ENCODE measurements at places on chromosomes 13 and 19.

DNA sequence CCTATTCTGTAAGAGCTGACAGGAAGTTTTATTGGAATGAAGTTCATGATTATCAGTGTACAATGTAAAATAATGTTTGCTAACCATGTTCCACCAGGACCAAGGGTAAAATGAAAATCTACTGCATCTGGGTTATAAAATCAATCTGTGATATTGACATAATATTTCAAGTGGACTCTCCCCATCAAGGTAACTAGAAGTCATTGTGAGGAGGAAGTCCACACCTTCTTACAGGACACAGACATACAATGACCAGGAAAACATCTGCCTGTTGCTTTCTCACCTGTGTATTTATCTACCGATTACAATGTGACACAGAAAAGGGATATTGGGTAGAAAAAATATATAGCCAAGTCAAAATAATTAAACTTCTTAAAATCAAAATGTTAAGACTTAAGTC, 140.7 kb upstream of the RFC3 start:
- no peak for DNase-seq

DNA sequence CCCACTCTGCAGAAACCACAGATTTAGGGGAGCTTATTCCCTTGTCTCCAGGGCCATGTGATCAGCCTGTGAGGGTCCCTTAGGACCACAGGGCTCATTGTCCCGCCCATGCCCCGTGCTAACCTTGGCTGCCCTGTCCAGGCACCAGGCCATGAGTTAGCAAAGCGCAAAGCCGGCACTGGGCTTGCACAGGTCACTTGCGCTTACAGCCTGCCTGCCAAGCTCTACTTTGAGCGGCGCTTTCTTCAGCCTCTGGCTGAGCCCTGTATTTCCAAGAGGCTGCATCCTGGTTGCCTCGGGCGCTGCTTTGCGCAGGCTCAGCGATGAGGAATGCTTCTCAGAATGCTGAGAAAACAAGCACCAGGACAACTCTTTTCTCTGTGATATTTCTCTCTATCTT, 188.0 kb downstream of the TDRD3 start:
- DNase-seq: peak; percentile 46

DNA sequence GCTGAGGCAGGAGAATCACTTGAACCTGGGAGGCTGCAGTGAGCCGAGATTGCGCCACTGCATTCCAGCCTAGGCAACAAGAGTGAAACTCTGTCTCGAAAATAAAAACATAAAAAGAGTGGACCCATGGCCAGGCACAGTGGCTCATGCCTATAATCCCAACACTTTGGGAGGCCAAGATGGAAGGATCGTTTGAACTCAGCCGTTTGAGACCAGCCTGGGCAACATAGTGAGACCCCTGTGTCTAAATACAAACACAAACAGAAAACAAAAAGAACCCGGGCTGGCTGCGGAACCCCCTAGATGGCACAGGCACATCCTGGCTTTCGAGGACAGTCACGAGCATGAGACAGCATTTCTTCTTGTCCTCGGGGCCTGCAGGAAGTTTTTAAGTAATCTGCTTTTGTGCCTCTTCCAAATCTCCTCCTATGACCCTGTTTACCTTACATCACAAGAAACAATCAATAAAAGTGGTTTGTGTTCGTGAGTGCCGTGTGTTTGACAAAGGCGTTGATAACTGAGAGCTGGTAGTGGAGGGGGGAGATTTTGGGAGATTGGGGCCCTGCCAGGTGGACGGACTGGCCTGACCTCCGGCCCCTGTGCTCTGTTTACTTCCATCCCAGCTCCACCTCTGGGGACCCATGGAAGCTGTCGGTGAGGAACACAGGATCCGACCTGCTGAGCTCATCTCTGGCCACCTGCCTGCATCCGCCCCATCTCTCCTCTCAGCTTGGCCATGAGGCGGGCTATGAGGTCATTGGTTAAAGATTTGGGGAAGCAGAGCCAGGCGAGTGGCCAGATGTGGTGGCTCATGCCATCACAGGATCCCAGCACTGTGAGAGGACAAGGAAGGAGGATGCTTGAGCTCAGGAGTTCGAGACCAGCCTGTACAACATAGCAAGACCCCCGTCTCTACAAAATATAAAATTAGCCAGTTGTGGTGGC, 5.9 kb upstream of the GDF15 start:
- DNase-seq: peak; percentile 60

GRCh38 chr19:42433503-42434260, 6.5 kb upstream of the LIPE start:
- DNase-seq: peak; percentile 90

DNA sequence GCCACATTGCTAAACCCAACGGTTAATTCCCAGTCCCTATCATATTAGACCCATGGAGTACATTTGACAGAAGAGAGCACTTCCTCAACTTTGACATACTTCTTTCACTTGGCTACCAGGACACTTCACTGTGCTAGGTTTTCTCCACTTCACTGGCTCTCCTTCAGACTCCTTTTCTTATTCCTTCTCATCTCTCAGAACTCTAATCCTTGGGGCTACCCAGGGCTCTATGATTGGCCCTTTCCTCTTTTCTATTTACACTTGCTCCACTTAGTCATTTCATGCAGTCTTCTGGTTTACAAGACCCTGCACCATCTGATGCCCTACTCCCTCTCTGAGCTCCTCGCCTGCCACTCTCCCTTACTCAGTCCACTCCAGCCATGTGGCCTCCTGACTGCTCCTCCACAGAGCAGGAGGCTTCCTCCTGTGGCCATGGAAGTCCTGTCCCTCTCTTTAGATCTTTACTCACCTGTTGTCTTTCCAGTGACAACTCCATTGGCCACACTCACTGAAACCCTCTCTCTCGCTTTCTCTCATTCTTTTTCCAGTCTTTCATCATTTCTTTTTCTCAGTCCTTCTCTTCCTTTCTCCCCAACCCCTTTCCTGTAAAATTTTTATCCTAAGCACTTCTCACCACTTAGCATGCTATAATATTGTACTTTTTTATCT, 90.4 kb downstream of the TBC1D4 start:
- no peak for DNase-seq

DNA sequence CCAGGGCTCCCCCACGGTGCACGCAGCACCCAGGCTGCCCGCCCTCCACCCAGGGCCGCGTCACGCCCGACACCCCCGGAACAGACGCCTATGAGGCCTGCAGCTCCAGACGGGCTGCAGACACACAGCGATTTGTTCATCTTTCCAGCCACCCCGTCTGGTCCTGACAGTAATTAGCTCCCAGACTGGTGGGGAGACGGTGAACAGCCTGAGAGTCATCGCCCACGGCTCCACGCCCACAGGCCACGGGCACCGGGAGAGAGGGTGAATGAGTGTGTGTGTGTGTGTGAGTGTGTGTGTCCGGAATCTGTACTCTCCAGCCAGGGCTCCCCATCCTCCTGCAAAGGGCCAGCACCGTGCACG, 18.1 kb downstream of the GADD45B start:
- DNase-seq: peak; percentile 16

DNA sequence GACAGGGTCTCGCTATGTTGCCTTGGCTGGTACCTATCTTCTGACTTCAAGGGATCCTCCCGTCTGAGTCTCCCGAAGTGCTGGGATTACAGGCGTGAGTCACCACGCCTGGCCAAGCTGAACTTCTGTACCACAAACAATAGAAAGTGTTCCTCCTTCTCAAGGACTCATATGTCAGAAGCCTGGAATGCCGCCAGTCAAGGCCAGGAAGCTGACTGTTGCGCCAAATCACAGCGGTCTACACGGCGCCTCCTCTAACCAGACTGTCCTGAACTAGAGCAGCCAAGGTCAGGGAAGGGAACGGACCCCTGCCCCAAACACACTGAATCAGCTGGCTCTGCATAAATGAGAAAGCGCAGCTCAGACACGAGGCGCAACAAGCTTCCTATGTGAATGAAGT, 14.6 kb downstream of the RAB20 start:
- peak; percentile 98 for DNase-seq

DNA sequence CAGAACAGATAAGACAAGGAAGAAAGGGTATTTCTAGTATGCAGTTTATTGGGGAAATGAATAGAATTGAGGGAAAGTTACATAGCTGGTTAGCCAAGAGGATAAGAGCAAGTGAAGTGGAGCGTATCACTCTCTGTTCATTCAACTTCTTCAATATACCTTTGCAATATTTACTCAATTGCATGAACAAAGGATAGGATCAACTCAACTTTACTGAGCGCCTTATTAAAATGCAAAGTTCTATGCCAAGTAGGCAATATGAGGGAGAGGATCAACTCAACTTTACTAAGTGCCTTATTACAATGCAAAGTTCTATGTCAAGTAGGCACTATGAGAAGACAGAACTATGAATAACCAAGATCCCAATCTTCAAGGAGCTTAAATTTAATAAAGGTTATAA, 43.9 kb downstream of the ZC3H13 start:
- no peak for DNase-seq

DNA sequence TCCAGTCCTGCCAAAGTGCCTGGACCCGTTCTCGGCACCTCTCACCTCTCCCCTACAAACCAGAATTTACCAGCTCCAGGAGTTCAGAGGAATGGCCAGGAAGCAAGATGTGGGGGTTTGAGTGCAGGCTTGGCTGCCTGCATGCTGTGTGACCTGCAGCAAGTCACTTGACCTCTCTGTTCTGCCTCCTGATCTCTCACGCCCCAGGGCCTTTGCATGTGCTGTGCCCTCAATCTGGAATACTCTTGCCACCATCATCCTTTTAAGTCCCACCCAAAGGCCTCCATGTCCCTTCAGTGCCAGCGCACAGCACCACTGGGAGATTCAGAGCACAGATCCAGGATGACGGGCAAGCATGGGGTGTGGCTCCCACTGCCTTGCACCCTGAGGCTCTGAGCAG, 43.4 kb downstream of the MYO9B start:
- no peak for DNase-seq

- no peak for DNase-seq
Observed at GRCh38 chr19:20964798-20965197, 41.7 kb downstream of the ZNF85 start.

DNA sequence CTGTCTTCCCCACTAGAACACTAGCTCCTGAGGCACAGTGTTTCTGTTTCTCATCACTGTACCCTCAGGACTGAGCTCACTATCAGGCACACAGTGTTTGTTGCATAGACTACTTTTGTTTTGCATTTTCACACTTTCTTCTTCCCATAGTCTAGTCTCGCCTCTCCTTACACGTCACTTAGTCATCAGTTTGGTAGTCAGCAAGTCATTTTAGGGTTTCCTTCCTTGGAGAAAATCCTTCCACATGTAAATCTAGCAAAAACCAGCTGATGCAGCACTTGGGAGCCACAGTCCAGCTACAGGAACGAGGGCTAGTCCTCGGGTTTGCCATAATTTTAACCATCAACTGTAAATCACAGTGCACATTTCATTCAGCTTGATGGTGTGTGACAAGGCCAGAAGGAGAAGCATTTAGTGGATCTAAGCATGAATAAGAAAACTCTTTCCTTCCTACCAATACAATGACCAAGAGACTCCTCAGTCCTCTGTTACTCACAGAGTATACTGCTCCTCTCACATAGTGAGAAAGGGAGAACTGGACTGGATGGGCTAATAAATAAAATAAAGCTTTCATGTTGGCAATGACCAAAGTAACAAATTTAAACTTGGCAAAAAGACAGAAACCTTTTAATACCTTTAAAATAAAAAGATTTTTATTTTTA, 221.0 kb downstream of the KLF12 start:
- peak; percentile 13 for DNase-seq

DNA sequence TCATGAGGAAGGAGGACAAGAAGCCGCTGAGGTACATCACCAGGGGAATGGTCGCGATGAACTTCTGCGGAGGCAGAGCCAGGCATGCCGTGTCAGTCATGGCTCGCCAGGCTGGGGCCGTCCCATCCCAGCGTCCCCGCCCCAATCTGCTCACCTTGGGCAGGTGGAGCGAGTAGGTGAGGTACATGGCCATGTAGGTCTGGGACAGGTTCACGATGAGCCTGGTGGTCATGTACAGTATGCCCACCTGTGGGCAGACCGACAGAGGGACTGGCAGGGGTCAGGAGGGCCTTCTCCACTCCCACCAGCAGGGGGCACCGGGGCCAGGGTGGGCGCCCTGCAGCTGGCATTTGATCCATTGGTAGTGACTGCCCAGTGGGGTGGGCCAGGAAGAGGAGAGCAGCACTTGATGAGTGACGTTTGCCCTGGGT, 8.3 kb downstream of the TEKTIP1 start:
- DNase-seq: peak; percentile 45

GRCh38 chr13:49098198-49098597, 121.9 kb upstream of the MLNR start:
- peak; percentile 86 for DNase-seq

- DNase-seq: peak; percentile 14
Observed at GRCh38 chr13:64591971-64592370, 2638.2 kb downstream of the PCDH9 start.

DNA sequence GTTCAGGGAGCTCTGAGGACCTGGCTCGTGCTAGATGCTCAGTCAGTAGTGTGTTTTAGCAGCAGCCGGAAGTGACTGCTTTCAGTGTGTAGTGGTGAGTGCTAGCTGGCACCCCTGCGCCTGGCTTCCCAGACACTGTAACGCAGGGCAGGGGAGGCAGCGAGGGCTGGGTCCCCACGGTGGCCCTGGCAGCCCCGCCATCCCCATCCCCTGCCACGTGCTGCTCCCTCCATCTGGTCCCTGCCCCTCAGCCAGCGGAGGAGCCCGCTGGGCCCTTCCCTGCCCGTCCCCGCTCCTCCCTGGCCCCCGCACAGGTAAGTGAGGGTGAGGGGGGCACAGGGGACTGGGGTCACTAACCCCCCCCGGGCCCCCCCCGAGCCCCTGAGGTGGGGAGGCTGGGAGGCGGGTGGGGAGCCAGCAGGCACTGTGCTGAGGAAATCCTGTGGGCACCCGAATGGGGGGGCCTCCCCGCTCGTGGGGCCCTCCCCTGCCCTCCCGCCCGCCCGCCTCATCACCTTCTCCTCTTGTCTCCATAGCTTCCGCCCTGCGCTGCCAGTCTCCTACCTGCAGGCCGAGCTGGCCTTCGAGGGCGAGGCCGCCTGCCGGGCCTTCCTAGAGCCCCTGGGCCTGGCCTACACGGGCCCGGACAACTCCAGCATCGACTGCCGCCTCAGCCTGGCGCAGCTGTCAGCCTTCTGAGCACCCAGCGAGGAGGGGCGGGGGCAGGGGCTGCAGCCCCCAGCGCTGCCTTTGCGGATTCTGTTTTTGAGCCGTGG, 3.2 kb downstream of the LENG9 start:
- DNase-seq: no peak

DNA sequence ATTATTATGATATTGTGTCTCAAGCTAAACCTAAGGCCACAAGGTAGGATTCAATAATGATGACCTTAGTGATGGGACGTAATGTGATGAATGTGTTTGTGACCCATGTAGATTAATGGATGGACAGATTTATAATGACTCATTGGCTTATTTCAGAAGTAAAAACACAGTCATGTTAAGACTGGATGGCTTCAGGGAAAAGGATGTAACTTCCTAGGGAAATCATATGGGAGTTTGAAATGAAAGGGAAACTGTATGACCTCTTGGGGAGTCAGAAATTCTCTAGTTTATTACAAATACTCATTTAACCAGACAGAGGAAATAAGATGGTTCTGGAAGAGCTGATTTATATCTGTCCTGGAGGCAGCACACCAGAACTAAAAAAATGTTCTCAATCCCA, 2.9 kb downstream of the EDNRB start:
- DNase-seq: no peak

- no peak for DNase-seq
Observed at GRCh38 chr19:10069046-10069445, 17.1 kb upstream of the SHFL start.

Measured in MCF 10A (cell line).